ENCODE measurements at places on chromosomes 6 and 20.
A peak's percentile ranks its signal among the peaks of the same experiment; 100 is the strongest.

GRCh38 chr20:22285555-22285954 lies 298.8 kb downstream of the FOXA2 start:
- no peak for DNase-seq

DNA sequence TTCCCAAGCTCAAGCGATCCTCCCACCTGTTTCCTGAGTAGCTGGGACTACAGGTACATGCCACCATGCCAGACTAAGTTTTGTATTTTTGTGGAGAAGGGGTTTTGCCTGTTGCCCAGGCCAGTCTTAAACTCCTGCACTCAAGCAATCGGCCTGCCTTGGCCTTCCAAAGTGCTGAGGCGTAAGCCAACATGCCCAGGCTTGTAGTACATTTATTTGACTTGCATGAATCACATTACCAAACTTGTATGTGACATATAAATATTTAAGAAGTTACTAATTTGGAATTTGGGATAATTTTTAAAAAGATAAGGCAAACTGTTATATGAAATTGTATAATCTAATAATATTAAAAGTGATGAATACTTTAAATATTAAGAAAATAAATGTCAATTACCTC lies 157.6 kb downstream of the MCHR2 start:
- DNase-seq = no peak

DNA sequence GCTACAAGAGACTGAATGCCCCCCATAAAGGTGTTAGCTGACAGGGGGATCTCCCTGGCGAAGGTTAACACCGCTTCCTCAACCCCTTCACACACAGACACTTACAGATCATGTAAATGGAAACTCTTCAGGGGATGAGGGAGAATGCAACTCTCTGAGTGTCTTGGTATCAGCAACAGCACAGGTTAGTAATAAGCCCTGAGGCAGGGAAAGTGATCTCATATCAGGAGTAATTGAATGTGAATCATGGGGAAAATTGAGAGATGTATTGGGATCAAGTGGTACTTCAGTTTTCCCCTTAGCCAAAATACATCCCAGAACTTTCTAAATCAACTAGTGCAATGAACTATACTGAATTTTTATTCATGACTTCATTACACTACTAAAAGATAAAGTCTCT lies 23.8 kb downstream of the OR2J3 start:
- DNase-seq = no peak

- no peak for DNase-seq
Observed at GRCh38 chr6:9062596-9062995, 627.3 kb upstream of the SLC35B3 start.

DNA sequence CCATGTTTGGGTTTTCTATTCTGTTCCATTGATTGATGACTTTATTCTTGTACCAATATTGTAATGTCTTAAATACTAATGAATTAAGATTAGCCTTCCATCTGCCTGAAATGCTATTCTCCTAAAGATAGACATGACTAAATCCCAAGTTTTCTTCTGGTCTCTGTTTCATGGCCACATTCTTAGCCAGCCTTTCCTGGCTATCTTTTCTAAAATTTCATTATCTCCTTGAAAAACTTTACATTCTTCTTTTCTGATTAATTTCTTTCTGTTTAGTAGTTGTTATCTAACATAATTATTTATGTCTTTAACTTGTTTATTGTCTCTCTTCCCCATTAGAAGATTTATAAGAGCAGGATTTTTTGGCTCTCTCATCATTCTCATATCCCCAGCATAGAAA lies 4.4 kb upstream of the PRIM2 start:
- no peak for DNase-seq

- DNase-seq = no peak
Observed at GRCh38 chr20:59331721-59332329, 31.4 kb downstream of the EDN3 start.

DNA sequence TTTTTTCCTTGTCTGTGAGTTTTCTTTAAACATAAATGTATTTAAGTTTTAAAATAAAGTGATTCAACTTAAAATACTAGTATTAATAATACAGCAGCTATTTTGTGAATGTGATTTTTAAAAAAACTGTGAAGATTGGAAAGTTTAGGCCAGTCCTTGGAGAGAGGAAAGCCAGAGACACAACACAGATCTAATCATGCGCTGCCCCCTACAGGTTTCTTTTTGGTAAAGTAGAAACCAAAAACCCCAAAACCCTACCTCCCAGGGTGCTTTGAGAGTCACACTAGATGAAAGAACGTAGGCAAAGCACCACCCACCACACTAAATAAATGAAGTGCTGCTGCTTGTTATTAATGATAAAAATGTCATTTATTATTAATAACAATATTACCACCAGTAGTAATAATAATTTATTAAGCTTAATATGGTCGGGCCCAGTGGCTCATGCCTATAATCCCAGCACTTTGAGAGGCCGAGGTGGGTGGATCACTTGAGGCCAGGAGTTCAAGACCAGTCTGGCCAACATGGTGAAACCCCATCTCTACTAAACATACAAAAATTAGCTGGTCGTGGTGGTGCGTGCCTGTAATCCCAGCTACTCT lies 33.7 kb downstream of the SLC9A8 start:
- peak; percentile 53 for DNase-seq

DNA sequence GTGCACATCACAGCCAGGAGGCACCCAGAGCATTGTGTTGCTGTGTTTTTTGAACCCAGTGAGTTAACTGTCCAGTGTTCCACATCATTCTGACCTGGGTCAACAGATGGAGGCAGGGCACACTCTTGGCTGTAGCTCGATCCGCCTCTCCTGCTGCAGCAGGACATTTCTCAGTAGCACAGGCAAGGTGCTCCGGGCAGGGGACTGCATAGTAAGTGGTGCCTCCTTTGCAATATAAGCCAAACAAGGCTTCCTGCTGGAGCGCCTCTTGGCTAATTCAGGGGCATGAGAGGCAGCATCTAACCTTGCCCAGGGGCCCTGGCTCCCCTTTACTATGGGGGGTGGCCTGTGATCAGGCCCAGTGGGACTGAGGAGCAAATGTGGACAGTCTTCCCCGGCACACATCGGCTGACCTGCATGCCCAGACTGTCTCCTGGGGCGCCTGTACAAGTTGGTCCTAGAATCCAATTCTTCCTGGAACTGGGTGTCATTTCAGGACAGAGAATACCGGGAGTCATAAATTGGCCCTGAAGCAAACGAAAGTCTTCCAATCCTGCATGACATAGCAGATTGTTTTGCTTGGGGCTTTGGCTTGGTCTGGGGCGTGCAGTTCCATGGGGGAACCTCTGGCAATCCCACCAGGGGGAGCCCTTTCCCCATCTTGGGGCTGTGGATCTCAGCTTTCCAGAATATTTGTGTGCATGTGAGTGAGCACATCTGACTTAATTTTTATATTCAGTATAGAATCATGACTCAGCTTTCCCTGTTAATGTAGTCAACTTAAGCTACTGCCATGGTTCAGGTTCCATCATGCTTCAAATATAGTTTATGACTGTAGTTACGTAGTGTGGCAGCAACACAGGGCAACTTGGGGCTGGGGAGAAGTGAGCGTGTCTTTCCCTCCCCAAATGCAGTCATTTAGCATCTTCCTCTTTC lies 56.0 kb upstream of the DDR1 start:
- DNase-seq = peak; percentile 80

DNA sequence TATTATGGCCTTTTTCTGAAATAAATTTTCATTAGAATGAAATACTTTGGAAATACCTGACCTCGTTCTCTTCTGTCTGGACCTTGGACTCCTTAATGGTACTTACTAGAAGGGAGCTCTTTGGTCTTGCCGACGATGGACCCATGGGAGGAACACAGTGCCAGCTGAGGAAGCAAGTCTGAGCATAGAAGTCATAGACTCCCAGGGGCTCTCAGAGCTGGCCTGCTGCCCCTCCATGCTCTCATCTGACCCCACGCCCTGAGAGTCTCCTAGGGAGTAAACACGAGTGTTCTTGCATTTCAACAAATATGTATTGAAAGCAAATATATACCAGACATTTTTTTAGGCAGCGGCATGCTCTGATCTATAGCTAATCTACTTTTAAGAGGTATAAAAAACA lies 87.8 kb downstream of the PLEKHG1 start:
- DNase-seq = no peak

DNA sequence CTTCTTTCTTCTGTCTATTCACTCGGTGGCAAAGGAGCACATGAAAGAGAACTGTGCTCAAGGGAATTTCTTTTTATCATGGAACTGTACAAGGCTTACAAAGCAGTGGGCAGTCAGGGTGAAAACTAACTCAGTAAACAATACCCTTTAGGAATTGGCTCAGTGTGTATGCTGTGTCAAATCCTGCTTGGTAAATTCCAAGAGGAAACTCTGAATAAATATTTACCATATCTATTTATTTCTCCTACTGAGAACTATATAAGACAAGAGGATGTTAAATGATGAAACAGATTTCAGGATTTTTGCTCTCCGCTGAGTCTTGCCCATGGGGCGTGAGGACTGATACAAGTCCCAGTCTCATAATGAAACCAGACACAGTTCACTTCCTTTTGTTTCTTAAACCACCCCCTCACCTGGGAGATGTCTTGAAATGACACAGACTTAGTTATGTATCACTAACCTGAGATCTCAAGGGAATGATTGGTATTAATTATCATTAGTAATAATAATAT lies 188.8 kb downstream of the BACH2 start:
- DNase-seq = peak; percentile 19

- peak; percentile 87 for DNase-seq
Observed at GRCh38 chr20:38873050-38873581, 53.1 kb upstream of the FAM83D start.

DNA sequence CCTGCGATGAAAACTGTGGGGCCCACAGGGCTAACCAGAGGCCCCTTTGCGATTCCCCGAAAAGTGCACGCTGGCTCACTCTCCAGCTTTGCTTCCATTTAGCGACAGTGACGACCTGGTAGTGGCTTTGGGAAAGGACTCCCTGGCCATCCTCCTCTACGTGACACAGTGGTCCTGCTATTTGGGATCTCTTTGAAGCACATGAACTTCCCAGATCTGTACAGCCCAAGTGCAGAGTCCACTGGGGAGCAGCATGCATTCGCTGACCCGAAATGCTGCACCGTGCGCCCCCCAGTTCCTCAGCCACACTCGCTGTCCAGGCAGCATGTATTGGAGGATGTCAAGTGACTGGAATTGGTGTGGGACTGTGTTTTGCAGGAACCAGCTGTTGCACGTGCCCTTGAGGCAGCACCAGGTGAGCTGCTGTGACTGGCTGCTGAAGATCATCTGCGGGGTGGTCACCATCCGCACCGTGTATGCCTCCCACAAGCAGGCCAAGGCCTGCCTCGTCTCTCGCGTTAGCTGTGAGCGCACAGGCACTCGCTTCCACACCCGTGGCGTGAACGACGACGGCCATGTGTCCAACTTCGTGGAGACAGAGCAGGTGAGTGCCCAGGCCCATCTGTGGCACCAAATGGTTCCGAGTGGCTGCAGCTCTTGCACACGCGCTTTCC lies 51.6 kb downstream of the SYNJ2 start:
- DNase-seq = no peak

GRCh38 chr6:64220801-64221200 lies 585.2 kb downstream of the PHF3 start:
- DNase-seq = no peak

DNA sequence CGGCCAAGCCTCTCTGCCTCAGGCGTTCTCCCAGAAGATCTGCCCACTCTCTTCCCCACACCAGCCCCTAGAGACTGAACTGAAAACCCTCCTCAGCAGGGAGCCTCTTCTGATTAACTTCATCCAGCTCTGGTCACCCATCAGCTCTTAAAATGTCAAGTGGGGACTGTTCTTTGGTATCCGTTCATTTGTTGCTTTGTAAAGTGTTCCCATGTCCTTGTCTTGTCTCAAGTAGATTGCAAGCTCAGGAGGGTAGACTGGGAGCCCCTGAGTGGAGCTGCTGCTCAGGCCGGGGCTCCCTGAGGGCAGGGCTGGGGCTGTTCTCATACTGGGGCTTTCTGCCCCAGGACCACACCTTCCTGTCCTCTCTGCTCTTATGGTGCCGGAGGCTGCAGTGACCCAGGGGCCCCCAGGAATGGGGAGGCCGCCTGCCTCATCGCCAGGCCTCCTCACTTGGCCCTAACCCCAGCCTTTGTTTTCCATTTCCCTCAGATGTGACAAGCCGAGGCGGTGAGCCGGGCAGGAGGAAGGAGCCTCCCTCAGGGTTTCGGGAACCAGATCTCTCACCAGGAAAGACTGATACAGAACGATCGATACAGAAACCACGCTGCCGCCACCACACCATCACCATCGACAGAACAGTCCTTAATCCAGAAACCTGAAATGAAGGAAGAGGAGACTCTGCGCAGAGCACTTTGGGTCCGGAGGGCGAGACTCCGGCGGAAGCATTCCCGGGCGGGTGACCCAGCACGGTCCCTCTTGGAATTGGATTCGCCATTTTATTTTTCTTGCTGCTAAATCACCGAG lies 14.2 kb downstream of the VEGFA start:
- DNase-seq = no peak

- DNase-seq = no peak
Observed at GRCh38 chr6:291204-291696, 1.0 kb upstream of the DUSP22 start.

DNA sequence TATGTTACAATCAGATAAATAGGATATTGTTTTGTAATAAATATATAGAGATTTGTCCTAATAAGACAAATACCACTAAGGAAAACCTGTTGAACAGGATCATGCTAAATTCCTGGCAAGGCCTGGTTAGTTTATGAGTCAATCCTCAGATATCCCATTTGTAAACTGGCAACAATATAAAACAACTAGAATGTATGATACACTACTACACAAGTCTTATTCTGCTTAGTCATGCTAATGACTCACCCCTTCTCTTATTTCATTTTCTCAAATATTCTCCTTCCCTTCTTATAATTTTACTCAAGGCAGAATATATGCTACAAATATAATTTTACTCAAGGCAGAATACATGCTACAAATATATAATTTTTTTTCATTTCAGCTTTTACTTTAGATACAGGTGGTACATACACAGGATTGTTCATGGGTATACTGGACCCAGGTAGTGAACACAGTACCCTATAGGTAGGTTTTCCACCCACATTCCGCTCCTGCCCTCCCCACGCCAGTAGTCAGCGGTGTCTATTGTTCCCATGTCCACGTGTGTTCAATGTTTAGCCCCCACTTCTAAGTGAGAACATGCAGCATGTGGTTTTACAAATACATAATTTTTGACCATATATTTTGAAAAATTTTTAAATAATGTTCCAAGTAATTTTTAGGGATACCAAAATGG lies 6.3 kb downstream of the OSER1 start:
- DNase-seq = no peak

GRCh38 chr6:112100561-112100960 lies 13.2 kb downstream of the FAM229B start:
- no peak for DNase-seq

GRCh38 chr6:69102416-69102815 lies 467.3 kb downstream of the ADGRB3 start:
- DNase-seq = no peak

GRCh38 chr6:68637782-68638181 lies 2.7 kb downstream of the ADGRB3 start:
- DNase-seq = no peak
